ENCODE measurements at places on chromosomes 11 and 22.
A peak's percentile ranks its signal among the peaks of the same experiment; 100 is the strongest.

- no peak for DNase-seq
These were observed 39.9 kb downstream of the KCNC1 start for GRCh38 chr11:17774232-17775034.

DNA sequence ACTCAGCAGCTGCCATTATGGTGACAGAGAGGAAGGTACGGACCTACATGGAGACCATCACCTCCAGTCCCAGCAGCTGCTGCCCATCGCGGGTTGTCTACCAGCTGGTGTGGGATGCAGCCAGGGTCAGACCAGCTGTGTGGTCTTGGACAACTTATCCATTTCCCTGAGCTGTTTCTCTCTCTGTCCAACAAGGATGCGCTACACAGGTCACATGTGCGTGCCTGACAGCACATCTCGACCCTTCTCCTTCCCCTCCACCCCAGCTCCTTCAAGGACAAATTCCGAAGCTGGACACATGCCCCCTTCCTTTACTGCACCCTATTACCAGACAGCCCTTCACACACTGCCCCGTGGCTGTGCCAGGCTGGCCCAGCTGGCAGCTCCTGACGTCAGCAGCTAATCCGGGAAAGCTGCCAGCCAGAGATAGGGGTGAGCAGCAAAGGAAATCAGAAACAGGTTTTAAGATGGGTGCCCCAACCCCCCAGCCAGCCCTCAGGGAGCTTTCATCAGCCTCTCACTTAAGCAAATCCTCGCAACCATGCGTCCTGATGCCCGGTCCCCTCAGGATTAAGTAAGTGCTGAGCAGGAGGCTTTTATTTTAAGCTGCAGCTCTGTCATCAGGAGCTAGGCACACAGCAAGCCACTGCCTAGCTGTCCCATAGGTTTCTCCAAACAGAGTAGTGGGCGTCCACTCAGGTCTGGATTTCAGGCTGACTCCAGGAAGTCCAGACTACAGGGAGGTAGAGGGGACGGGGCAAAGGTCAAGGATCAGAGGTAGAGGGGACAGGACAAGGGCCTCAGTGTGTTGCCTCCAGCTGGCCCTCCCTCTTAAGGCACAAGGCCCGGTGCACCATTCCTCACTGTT lies 20.3 kb downstream of the TEF start:
- DNase-seq, result no peak

- no peak for DNase-seq
These were observed 4.4 kb downstream of the SLC2A11 start for GRCh38 chr22:23862103-23862502.

GRCh38 chr11:64238076-64238475 lies 2.8 kb upstream of the FKBP2 start:
- DNase-seq, result no peak

GRCh38 chr11:130580891-130581492 lies 132.5 kb downstream of the ADAMTS15 start:
- DNase-seq, result no peak

GRCh38 chr22:47872761-47873535 lies 1110.5 kb downstream of the TBC1D22A start:
- DNase-seq, result no peak

- no peak for DNase-seq
These were observed 96.1 kb downstream of the PRR5L start for GRCh38 chr11:36392196-36392595.

DNA sequence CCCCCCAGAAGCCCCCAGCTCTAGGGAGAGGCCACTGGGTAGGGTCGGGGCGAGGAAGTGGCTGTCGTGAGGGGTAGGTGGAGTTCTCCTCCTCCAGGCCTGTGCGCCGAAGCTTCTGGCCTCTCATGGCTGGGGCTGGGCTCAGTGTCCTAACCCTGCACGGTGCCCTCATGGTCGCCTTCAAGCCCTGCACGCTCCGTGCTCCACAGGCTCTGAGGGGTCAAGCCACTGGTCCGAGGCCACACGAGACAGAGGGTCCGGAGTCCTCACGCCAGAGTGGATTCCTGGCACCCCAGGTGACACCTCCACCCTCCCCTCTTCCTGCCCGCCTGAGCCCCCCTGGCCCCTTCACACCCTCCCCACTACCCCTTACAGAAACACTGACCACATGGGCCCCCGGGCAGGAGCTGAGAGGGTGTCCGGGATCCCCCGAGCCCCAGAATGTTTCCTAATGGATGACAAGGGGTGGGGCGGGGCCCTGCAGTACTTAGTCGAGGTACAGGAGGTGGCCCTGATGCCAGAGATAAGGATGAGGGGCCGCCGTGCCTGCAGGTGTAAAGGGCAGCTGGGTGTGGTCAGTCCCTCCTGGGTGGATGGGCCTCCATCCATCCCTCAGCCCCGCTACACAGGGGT lies 997 bp upstream of the CDHR5 start:
- no peak for DNase-seq

DNA sequence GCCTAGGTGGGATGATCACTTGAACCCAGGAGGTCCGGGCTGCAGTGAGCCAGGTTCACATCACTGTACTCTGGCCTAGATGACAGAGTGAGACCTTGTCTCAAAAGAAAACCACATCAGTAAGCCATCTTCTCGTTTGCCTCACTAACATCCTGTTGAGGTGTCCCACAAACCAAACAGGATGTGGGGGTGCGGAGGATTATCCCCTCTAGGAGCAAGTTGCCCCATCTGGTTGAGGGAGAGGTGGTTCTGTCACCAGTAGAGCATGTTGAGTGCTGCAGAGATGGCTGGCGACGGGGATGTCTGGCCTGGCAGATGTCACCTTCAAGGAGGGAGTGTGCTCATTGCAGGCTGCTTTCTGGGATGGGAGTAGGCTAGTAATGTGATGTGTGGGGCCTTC lies 72.4 kb downstream of the ZNRF3 start:
- peak; percentile 87 for DNase-seq

- DNase-seq, result no peak
These were observed 29.8 kb downstream of the TEAD1 start for GRCh38 chr11:12704049-12704448.

DNA sequence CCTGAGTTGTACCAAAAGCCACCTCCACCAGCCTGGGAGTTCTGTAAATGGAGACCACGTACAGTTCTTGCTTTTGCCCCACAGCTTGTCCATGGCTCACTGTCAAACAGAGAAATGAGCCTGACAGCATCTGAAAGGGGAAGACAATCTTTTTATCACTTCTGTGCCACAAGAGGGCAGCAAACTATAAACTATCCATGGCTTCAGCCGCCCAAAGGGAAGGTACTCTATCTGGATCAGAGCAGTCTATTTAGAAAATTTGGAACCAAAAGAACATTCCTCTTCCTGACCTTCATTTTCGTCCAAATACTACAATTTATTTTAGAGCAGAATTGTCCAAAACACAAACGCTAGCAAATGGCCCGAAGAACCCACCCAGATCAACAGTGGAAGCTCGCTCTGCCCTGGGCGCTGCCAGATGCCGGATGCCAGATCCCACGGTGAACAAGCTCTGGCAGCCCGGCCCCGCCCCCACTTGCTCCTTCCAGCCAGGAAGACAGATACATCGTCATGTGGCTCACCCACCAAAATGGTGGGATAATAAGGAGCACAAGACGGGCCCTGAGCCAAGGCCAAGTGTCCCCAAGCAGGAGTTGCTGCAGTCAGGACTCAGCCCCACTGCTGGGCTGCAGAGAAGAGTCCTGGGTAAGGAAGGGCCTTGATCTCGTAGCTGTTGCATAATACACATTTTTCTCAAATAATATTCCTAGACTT lies 23.9 kb upstream of the SCGB1A1 start:
- DNase-seq, result peak; percentile 64

DNA sequence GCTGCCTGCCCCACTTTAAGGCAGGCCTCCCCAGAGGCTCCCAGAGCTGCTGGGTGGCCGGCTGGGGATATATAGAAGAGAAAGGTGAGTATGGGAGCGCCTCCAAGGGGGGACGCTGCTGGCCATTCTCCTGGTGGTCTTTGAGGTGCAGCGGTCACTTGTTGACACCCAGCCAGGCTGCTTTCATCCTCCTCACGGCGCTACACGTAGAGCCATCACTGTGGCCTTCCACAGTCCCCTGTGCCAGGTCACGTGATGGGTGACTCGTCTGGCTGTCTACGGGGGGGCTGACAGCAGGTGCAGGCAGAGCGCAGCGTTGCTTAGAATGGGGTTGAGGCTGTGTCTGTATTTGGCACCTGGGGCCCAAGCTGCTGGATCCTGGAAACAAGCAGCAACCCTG lies 1.9 kb downstream of the ACR start:
- DNase-seq, result peak; percentile 32

GRCh38 chr11:45171550-45171949 lies 25.1 kb downstream of the PRDM11 start:
- DNase-seq, result no peak

DNA sequence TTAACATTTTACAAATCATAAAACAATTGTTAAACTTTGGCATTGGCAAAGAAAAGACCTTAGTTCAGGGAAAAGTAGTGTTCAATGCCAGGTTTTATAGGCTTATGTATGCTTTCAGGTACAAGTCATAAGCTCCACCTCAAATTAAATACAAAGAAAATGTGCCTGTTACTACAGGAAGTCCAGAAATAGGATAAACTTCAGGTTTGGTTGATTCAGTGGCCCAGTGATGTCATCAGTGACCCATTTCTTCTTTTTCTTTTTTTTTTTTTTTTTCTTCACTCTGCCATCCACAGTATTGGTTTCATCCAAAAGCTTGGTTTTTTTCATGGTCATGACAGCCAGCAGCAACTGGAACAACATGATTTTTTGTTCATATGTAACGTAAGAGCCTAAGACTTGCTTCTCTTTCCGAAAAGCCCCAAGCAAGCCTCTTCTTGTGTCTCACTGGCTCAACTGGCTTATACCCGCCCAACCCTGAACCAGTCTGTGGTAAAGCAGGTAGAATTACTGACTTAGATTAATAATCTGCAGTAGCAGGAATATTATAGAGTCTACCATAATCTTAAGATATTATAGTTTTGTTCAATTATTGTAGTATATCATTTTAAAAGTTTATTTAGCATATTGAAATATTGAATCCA lies 46.2 kb downstream of the TTC17 start:
- DNase-seq, result no peak

GRCh38 chr11:27089746-27090145 lies 49.1 kb downstream of the BBOX1 start:
- no peak for DNase-seq

DNA sequence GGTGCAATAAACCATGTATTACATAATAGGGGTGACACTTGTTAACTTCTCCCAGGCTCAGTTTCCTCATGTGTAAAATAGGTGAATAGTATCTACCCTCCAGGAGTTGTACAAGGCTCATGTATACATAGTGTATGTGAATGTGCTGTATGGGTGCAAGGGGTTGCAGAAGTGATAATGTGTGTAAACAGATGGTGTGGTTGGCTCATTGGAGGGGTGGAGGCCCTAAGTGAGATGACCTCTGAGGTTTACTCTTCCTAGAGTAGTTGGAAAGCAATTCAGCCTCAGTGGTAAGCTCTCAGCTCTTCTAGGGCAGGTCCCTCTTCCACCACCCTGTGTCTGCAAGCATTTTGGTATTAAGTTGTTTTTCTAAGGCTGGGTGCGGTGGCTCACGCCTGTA lies 102.4 kb downstream of the PTPRJ start:
- DNase-seq, result no peak

- DNase-seq, result no peak
These were observed 36.9 kb downstream of the TNKS1BP1 start for GRCh38 chr11:57287884-57288283.

DNA sequence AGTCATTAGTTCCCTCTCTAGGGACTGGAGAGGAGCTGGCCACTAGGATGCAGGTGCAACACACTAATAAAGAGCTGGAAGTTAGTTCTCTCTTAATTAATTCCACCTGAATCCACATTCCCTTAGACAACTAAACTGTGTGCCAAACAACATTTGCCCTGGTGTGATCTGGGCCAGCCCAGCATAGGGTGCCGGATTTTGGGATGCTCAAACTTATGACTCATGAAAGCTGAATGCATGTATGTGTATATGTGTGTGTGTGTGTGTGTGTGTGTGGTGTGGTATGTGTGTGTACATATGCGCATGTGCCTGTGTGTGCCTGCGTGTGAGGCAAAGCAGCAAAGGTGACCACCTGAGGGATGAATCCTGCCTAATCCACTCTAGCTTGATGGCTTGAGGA lies 110.7 kb downstream of the EHF start:
- no peak for DNase-seq

DNA sequence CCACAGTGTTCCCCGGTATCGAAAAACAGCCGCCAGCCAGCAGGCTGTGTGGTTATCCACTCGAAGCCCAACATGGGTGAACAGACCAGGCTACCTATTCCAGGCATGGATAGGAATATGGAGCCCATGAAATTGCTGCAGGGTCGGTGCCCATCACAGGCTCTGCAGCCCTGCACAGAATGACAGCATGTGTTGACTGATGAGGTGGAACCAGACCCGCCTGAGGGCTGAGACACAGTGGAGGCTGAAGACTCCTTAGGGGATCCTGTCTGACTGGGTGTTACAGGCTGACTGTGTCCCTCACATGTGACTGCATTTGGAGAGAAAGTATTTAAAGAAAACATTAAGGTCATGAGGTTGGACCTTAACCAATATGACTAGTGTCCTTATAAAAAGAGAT lies 6.2 kb upstream of the YPEL1 start:
- no peak for DNase-seq

- no peak for DNase-seq
These were observed 204.9 kb downstream of the CTTN start for GRCh38 chr11:70603114-70603755.

DNA sequence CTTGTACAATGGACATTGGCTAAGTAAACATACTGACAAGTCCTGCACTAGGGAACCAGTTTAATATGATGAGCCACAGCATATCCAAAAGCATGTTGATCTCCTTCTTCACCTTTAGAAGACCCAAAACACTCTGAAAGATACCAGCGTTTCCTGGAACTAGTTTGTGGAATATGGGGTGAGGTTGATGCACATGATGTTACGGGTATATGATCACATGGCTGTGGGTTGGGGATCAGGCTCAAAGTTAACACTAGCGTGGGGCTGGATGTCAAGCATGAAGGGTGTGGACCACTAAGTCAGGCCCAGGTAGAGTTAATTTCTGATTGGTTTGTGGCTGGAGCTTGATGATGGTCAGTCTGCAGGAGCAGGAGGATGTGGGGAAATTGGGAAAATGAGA lies 9.0 kb downstream of the IGLL5 start:
- DNase-seq, result no peak

GRCh38 chr11:115170133-115170815 lies 333.9 kb downstream of the CADM1 start:
- no peak for DNase-seq

GRCh38 chr11:130180491-130180890 lies 20.9 kb downstream of the ST14 start:
- DNase-seq, result no peak

GRCh38 chr11:27058456-27058855 lies 17.8 kb downstream of the BBOX1 start:
- no peak for DNase-seq

Data from activated CD8-positive, alpha-beta memory T cell treated with anti-CD3 and anti-CD28 coated beads for 24 hours (primary cell).